ENCODE measurements at places on chromosomes 1 and 21.

GRCh38 chr1:16018749-16019643 lies 1.2 kb upstream of the HSPB7 start:
- DNase-seq, result no peak

DNA sequence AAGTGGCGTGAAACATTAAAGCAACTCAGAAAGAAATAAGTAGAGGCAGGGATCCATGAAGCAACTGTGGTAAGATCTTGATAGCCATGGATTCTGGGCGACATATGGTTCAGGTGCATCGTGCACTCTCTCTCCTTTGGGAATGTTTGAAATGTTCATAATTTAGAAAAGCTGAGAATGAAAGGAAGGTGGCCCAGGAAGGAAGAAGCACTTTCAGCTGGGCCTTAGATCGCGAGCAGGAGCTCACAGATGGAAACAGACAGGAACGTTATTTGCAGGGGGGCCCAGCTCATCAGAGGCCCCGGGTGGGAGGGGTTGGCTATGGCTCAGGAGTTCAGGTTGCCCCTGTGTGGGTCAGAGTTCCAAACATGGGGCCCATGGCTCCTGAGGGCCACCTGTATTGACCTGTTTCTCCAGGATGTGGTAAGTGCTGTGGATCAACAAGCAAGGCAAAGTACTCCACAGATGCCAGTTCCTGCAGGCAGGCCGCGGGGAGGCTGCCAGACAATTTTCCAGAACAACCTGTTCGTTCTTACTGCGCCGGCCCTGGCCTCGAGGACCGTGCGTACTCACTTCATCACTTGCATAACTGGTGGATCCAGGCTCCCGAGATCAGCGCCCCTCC lies 253.2 kb downstream of the TOMM20 start:
- DNase-seq, result no peak

GRCh38 chr1:47627471-47628370 lies 189.9 kb downstream of the FOXD2 start:
- no peak for DNase-seq

DNA sequence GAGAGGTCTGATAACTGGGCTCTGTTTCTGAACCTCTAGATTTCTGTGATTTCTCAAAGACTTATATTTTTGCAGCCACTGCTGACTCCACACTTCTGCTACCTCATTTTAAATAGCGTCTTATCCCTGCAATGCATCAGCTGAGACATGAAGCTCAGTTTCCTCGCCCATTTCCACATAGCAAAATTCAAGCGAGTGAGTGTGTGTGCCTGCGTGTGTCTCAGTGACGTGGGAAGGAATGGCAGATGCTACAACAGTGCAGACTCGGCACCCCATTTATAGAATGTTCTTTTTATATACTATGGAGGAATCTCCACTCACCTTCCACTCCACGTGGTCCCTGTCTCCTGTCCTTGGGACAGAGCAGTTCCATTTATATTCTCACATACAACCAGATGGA lies 35.7 kb downstream of the ZMYND12 start:
- no peak for DNase-seq

DNA sequence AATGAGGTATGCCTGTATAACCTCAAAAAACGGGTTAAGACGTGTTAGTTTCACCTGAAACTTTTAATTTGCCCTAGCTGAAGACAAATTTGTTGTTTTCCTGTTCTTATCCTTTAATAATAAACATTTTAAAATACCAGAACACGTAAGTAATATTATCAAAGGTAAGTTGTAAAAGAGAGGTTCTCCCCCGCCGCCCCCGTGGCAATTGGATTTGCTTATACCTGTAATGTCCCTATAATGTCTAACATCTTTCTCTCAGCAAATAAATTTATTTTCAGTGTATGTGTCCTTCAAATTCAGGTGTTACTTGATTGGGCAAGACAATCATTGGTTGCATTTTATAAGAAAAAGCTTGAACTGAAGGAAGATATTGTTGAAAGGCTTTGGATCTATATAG lies 5.9 kb downstream of the URB2 start:
- no peak for DNase-seq

DNA sequence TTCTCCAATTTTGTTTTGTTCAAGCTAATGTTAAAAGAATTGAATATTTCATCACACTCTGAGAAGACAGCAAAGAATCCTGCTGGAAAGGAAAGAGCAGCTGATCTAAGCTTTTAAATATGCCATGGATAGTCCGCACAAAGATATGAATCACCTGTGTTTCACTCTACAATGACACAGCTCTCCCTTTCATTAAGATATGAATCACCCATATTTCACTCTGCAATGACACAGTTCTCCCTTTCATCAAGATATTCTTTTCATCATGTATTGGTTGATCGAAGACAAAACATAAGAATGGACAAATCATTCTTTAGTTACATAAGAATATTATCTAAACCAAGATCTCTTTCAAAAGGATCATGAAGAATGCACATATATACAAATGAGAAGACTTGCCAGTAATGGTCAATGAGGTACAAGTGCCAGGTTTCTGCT lies 367.3 kb downstream of the SMYD3 start:
- no peak for DNase-seq

DNA sequence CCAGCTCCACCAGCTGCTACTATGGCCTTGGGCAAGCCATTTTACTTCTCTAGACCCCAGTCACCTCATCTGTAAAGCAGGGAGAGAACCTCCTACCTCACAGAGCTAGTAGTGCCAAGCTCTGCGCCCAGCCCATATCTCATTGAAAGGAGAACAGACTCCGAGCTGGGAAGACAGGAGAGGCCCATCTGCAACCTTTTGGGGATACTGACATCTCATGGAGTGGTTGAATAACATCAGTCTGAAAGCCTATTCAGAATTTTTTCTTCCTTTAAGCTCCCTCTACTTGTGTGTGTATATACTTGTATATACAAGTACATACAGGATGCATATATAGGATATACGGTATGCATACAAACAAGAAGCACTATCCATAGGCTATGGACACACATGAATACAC lies 279.5 kb upstream of the POU3F1 start:
- no peak for DNase-seq

GRCh38 chr1:30914931-30915330 lies 6.4 kb upstream of the SDC3 start:
- DNase-seq, result no peak

- DNase-seq, result no peak
Measured at GRCh38 chr1:75308365-75308764, 174.2 kb downstream of the LHX8 start.

- no peak for DNase-seq
Measured at GRCh38 chr1:207702317-207702716, 49.5 kb upstream of the CD46 start.

GRCh38 chr1:109959974-109960744 lies 24.4 kb upstream of the AHCYL1 start:
- DNase-seq, result no peak

GRCh38 chr1:43934101-43934985 lies 742 bp downstream of the ARTN start:
- peak; percentile 55 for DNase-seq

DNA sequence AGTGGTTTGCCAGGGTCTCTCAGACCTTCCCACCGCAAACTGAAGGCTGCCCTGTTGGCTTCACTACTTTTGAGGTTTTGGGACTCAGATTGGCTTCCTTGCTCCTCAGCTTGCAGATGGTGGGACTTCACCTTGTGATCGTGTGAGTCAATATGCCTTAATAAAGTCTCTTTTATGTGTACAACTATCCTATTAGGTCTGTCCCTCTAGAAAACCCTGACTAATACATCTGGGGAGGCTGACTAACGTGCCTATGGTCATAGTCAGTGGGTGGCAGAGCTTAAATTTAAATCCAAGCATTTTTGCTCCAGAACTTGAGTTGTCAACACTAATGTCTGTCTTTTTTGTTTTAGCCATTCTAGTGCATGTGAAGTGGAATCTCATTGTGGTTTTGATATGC lies 76.5 kb upstream of the CHODL start:
- no peak for DNase-seq

DNA sequence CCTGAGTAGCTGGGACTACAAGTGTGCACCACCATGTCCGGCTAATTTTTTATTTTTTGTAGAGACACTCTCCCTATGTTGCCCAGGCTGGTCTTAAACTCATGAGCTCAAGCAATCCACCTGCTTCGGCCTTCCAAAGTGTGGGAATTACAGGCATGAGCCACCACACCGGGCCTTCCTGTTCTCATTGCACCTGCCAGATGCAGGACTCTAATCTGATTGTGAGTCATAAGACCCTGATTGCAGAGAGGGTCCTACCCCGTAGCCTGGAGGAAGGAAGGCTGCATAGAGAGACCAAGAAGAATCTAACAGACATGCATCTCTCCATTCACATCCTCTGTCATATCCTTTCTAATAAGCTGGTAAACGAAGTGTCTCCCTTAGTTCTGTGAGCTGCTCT lies 19.5 kb upstream of the CGN start:
- no peak for DNase-seq

GRCh38 chr1:64236541-64236954 lies 33.1 kb downstream of the UBE2U start:
- DNase-seq, result no peak

GRCh38 chr1:47780469-47780995 lies 216.7 kb downstream of the TRABD2B start:
- DNase-seq, result no peak

DNA sequence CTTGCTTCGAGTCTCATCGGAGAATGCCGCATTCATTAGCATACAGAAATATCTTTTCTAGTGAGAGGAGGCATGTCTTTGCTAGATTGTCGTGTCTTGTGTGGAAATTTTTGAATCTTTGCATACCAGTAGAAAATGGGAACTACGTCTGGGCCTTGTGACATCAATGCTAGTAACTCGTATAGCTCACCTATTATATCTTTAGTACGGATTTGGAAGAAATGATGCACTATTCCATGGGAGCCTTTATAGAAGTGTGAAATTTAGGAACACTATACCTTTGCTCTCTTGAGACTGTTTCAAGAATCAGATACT lies 835 bp downstream of the UHMK1 start:
- no peak for DNase-seq

GRCh38 chr1:153967107-153967999 lies at the start of gene CREB3L4:
Gene CREB3L4, plus strand, starts transcription at chr1:153967902. Its CDS starts 624 bp downstream, at chr1:153968526.
- DNase-seq, result peak; percentile 85

GRCh38 chr1:231927431-231927830 lies 300.8 kb downstream of the DISC1 start:
- DNase-seq, result no peak

GRCh38 chr1:203090421-203091198 lies 4.8 kb upstream of the MYOG start:
- DNase-seq, result no peak

DNA sequence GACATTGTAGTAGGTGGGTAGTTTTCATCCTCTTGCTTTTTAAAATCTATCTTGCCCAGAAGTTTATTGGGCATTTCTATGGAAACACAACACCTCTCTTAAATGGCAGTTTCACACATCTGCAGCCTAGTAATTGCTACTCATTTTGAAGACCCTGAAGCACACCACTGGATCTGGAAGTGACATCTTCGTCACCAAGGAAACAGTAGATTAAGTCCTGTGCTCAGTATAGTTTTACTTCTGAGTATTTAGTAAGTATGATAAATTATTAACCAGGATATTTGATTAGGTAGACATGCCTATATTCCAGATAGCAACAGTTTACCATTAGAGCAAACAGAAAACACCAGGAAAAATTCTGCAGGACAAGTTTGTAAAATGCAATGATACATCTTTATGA lies 48.7 kb downstream of the UCK2 start:
- no peak for DNase-seq

- DNase-seq, result no peak
Measured at GRCh38 chr1:119861547-119861946, 34.8 kb downstream of the ADAM30 start.

DNA sequence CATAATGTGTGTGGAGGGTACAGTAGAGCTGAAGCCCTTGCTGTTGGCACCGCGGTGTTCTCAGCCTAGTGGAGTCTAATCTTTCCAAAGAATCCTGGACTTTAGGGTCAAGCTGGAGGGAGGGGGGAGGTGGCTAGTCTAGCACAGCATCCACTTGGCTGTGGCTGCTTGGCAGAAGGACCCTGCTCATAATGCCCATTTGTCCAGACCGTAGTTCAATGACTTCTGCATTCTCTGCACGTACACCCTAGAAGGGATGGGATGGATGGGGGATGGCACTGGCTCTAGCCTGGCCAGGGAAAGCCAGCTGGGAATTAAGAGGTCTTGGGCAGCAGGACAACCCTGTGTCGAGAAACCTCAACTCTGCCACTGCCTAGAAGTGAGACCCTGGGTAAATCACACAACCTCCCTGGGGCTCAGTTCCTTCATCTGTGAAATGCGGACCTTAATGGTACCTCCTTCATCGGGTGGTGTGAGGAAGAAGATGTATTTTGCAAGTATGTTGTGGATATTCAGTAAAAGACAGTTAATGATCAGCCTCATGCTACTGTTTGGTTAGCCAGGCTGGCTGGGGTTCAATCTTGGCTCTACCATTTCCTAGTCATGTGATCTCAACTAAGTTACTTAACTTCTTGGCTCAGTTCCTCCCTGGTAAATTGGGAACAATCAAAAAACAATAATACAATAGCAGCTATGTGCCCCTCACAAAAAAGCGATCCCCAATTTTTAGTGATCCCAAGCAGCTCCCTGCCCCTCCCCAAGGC lies 27.2 kb upstream of the CLIC4 start:
- no peak for DNase-seq

DNA sequence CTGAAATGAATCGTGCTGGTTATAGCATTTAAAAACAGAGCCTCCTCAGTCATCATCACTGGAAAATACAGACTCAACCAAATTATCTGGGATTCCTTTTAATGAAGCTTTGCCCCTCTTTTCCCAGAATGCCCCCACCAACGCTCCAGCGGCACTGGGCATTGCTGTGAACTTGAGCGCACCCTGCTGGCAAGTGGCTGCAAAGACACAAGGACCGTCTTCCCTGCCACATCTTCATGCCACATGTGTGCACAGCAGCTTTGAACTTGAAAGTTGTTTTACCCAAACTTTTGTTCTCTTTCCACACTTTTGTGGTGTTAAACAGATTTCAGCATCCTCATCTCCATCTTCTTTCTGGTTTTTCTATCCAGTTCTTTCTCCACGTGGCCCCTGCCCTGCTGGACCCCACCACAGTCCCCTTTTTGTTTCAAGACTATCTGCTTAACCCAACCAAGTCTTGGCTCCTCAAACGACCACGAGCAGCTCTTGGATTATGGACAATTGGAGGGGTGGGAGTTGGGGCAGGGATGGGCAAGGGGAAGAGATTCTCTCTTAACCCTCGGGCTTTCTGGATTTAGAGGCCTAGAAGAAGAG lies 12.8 kb upstream of the LMX1A start:
- no peak for DNase-seq

All from NCI-H2171 (cell line).